Activated CD8-positive, alpha-beta memory T cell treated with anti-CD3 and anti-CD28 coated beads, Interleukin-2, amount 10 ng/mL, durations not matched to agents 7 days and 5 days (primary cell): ENCODE measurements at places on chromosomes 12 and 14.
A peak's percentile ranks its signal among the peaks of the same experiment; 100 is the strongest.

- no peak for DNase-seq
Measured at GRCh38 chr12:9792185-9792900, 31.6 kb upstream of the CD69 start.

GRCh38 chr12:106487664-106488063 lies 95.1 kb upstream of the RFX4 start:
- no peak for DNase-seq

- no peak for DNase-seq
Measured at GRCh38 chr12:114395755-114396152, 10.2 kb downstream of the TBX5 start.

DNA sequence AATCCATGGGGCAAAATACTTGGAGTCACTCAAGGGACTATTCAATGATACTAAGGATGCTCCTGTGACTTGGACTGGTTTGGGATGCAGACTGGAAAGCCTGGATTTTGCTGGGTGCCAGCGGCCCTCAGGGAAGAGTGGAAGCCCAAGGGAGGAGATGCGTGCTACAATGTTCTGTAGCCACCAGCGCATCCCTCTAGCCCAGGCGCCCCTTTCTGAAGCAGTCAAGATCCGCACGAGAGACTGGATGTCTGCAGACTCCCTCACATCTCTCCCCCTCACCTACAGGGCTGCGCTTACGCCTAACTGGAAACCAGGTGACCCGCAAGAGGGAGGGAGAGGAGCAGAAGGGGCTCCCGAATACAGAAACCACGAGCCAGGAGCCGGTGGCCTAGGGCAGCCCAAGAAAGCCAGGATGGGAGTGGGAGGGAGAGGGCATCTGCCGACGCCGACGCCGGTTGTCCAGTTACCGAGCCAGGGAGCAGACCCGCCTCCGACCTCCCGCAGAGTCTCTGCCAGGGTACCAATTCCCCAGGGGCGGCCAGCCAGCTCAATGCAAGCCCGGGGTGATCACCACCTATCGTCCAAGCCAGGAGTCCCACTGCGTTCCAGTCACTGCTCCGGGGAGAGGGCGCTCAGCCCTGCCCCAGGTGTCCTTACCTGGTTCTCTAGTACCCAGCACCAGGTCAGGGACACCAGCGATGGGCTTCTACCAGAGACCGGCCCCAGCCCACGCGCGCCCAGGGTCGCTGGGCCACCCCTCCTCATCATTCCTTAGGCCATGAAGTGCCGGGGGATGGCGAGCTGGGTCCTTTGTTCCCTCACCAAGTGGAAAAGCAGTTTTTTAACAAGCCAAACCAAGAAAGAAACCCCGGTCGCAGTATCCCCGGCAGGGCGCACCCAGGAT lies 1.2 kb downstream of the NTN4 start:
- no peak for DNase-seq

DNA sequence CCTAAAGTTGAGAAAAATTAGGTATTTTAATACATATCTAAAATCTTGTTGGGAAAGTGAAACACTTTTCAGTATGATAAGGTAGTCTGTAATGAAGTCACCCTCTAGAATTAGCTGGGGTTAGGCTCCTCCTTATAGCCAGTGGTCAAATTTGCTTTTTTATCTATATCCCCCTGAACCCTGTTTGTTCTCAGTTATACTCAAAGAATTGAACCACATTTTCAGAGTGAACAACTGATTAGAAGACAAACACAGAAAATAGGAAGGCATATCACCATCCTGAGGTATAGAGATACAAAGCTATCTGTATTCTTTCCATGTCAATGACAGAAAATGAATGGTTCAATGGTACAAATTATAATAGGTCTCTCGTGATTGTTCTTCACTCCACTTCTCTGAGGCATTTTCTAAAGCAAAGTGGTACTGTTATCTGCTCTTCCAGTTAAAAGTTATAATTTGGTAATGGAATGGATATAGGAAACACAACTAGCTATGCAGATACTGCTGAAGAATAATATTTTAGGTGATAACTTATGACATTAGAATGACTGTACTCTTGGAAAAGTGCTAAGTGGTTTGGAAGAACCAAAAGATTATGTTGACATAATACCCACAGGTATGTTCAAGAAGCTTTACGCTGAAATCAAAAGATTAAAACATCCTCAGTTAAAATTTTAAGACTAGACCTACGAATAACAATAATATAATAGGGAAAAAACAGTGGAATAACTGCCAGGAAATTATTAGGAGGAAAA lies 27.6 kb downstream of the WASHC3 start:
- DNase-seq = no peak

DNA sequence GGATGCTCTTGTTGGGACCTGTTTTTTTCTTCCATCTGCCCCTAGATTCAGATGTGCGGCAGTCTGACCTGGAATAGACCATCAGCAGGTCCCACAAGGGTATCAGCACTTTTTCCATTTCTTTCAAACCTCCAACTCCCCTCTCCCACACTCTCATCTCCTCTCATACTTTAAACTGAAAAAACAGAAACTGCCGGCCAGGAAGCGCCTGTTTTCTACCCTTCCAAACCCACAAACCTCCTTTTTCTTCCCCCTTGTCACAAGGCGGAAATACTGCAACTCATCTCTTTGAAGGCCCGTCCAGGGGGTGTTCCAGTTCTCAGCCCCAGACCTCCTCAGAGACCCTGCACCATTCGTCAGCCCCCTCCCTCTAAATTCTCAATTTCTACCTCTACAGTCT lies 62.5 kb upstream of the FKBP4 start:
- peak; percentile 26 for DNase-seq

- no peak for DNase-seq
Measured at GRCh38 chr12:130977743-130978095, 24.0 kb downstream of the ADGRD1 start.

DNA sequence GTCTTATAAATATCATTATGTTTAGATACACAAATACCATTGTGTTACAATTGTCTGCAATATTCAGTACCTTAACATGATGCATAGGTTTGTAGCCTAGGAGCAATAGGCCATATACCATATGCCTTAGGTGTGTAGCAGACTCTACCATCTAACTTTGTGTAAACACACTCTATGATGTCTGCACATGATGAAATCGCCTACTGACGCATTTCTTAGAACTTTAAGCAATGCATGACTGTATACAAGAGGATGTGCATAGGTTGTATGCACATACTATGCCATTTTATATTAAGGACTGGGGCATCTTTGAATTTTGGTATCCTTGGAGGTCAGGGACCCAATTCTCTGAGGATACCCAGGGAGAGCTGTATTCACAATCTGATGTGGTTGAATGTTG lies 10.1 kb upstream of the BTG1 start:
- no peak for DNase-seq

GRCh38 chr12:101480849-101481248 lies 5.7 kb downstream of the SPIC start:
- no peak for DNase-seq

GRCh38 chr12:77031745-77032144 lies 33.6 kb downstream of the E2F7 start:
- DNase-seq = no peak

GRCh38 chr12:78209846-78210505 lies 379.3 kb downstream of the NAV3 start:
- DNase-seq = no peak

DNA sequence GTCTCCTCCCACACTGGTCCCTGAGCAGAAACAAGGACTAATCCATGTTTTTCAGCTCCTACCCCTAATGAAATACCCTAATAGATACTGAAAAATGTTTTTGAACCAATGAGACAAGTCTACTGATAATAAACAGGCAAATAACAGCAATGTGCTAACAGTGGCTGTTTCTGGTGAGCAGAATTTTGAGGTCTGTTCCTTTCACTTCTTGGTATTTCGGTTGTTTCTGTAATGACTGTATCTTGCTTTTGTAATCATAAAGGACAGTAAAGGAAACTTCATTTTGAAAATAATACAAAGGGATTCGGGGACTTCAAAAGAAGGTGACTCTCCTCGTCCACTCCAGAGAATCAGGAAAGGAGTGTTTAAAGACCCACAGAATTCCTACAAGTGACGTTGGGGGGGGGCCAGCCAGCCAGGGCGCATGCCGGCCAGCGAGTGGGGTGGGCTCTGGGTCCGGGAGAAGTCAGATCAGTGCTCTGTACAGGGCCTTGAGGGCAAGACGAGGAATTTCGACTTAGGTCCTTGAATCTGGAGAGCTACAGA lies 1.1 kb upstream of the CD9 start:
- no peak for DNase-seq

GRCh38 chr12:67414011-67414715 lies 145.0 kb downstream of the CAND1 start:
- no peak for DNase-seq

GRCh38 chr12:102498471-102498870 lies 18.1 kb upstream of the IGF1 start:
- DNase-seq = no peak
